ENCODE measurements at places on chromosomes 11 and 22. TPM values are rescaled to one million over a fixed set of nuclear protein-coding genes. Genes with fewer than 3 reads are reported as not detected.
A peak's percentile ranks its signal among the peaks of the same experiment; 100 is the strongest.

ARHGAP8 gene
- 0.31 TPM for total RNA-seq

MRGPRG gene
- not detected for total RNA-seq

- ATAC-seq = no peak
Measured at GRCh38 chr11:37532271-37532670, 934.2 kb upstream of the RAG2 start.

DNA sequence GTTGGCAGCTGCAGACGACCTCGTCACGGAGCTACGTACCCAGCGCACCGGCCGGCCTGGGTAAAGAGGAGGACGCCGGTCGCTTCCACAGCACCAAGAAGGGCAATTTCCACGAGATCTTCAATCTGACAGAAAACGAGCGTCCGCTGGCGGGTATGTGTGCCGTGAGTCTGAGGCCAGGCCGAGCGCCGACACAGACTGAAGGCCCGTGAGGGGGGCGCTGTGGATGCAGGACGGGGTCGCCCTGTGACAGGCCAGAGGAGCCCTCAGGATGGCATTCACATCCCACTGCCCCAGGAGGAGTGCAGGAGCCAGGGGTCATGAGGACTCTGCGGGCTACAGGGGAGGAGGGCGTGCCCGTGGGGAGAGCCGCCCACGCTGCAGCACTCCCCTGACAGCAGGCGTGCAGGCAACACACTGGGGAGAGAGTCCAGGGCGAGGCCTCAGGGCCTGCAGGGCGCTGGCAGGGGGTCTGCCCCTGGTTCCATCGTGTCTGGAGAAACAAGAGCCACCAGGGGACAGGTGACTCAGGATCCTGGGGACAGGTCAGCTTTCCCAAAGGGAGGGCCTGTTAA lies 53.6 kb downstream of the GRAMD4 start:
- ATAC-seq = no peak

GRCh38 chr11:125902277-125902926 lies 604 bp downstream of the PUS3 start:
- ATAC-seq = no peak

TMPRSS5 gene
- 0.85 TPM for total RNA-seq

DNA sequence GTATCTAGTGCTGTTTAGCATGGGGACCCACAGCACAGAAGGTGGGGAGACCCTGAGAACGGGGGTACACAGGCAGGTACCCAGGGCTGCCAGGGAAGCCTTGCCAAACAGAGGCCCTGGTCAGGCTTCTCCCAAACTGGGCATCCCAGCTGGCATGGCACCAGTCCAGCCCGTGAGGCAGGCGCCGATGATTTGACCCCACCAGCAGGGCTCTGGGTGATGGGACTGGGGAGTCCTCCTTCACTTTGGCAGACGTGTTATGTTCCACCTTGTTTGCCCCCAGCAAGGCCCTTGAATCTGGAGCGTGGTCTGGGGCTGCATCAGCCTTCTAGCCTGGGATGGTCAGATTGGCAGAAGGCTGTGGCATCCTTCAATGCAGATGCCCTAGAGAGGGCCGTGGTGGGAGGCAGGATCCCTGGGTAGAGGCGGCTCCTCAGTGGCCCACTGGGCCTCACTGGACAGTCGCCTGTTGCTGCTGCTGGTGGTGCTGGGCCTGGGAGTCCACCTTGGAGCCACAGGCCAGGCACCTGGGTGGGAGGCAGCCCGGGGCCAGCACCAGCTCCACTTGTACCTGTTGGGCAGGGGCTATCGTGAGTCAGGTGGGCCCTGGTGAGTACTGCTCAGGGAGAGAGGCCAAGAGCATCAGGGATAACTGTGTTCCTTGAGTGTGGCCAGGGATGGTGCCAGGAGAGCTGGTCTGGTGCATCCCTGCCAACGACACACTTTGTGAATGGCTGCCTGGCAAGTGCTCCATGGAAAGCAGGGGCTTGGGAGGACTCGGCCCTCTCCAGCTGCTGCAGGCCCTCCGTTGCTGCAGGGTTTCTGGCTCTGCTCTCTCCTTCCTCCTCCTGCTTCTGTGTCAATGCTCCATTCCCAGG lies 3.3 kb downstream of the ADORA2A start:
- no peak for ATAC-seq

DNA sequence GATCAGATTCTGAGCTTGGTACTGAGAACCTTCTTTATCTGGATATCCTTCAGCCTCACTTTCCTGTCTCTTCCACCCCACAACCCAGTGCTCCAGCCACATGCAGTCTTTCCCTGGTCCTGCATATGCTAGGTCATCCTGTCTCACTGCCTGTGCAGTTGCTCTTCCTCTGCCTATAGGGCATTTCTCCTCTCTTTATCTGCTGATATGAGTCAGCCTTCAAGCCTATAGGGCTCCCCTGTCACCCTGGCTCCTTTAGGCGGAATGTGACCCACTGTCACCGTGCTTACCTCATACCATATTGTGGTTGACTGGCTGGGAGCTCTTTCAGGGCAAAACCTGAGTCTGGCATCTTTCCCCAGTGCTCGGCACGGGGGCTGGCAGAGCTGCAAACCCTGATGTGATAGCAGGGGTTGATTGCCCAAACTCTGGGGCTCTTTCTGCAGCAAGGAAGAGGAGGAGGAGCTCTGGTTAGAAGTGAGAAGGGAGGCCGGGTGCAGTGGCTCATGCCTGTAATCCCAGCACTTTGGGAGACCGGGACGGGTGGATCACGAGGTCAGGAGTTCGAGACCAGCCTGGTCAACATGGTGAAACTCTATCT lies 26.3 kb downstream of the MEI1 start:
- no peak for ATAC-seq

SYNGR1 gene
- total RNA-seq = 14.5 TPM

DNA sequence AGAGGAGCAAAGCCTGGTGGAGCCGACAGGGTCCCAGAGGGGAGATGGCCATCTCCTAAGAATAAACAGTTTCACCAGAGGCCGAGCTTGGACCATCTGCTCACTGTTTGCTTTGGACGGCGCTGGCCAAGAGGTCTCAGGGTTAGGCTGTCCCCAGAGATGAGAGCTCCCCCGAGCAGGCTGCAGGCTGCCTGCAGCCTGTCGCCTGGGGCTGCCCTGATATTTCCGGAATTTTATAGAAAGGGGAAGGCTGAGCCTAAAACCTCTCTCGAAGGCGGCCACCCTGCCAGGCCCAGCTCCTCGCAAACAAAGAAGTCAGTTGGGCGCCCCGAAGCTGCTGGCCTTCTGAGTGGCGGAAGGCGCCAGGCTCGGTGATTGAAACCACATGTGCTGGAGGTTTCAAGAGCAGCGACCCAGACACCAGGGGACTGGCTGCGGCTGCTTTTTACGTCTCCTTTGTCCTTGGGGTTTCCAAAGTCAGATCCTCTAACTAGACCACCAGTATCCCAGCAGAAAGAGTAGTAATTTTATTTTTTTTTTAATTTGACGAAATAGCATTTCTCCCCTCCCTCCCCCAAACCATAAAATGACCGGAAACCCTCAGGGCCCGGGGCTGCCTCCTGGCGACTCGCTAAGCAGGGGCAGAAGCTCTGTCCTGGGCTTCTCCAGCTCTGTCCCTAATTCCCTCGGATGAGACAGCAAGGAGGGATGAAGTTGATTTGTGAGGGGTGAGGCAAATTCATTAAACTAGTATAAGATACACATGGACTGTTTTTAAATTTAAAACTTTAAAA lies 57.4 kb downstream of the CLMP start:
- ATAC-seq = peak; percentile 87

GLYAT gene
- not detected for total RNA-seq

OR9G1 gene
- not detected for total RNA-seq

PGA5 gene
- total RNA-seq = not detected

CTSF gene
- 114 TPM for total RNA-seq

GRCh38 chr11:6315811-6316425 lies 4.4 kb downstream of the CAVIN3 start:
- ATAC-seq = peak; percentile 27

DNA sequence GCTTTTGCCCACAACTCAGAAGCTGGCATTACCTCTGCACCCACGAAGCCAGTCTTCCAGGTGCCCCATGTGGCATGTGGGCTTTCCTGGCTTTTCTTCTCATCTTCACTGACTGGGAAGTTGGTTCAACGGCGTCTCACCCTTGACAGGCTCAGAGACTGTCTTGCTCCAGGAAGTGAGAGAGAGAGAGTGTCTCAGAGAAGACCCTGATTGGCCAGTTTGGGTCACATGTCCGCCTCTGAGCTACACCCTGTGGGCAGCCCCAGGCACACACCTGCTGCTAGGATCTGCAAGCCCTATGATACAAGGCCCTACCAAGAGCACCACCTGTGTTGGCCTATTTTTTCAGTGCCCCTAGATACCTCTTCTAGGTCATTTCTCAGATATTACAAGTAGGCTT lies 39.0 kb downstream of the RTL6 start:
- ATAC-seq = no peak

DNA sequence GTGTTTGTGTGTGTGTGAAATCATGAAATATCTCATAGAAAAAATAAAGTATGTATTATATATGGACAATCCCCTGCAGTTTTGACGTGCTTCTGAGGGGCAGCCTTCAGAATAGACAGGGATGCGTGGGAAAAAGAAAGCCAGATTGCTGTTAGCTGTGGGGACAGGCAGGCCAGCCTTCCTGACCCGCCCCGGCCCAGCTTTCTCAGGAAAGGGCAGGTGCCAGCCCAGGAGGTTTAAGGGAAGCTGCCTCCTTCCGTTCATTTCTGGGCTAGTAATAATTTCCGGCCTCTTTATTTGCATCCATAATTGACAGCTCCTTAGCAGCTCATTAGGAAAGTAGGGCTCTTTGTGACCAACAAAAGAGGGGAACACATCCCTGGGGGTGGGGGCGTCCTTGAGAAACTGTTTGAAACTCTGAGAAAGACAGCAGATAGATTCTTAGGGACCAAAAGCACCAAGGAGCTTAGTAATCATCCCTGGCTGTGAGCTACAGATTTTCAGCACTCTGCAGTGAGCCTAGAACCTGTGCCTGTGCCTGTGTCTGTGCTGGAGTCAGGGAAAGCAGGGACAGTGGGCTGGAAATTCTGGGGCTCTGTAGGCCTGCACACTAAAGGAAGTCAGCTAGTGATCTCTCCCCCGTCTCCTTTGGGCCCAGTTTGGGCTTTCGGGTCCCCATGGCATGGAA lies 632.9 kb upstream of the CADM1 start:
- ATAC-seq = no peak

DNA sequence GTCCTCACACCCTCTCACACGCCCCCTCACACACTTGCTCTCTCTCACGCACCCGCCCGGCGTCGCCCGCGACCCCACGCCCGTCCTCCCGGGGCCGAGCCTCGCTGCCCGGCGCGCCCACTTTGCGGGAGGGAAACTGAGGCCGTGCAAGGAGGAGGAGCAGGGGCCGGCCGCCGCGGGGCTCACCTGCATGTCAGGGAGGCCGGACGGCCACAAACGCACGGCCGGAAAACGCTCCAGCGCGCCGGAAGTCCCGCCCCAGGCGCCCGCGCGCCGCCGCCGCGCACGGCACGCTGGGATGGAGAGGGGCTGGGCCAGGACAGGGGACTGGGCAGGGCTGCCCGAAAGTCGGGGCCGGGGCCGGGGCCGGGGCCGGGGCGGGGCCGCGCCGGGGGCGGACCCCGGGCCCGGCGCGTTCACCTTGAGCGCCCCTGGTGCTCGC lies at the start of gene CHID1:
CHID1 (minus strand) TSS at position 222 of the 442 bp plus-strand sequence. CDS start 5,994 bp downstream, outside the sequence.
- peak; percentile 92 for ATAC-seq

DNA sequence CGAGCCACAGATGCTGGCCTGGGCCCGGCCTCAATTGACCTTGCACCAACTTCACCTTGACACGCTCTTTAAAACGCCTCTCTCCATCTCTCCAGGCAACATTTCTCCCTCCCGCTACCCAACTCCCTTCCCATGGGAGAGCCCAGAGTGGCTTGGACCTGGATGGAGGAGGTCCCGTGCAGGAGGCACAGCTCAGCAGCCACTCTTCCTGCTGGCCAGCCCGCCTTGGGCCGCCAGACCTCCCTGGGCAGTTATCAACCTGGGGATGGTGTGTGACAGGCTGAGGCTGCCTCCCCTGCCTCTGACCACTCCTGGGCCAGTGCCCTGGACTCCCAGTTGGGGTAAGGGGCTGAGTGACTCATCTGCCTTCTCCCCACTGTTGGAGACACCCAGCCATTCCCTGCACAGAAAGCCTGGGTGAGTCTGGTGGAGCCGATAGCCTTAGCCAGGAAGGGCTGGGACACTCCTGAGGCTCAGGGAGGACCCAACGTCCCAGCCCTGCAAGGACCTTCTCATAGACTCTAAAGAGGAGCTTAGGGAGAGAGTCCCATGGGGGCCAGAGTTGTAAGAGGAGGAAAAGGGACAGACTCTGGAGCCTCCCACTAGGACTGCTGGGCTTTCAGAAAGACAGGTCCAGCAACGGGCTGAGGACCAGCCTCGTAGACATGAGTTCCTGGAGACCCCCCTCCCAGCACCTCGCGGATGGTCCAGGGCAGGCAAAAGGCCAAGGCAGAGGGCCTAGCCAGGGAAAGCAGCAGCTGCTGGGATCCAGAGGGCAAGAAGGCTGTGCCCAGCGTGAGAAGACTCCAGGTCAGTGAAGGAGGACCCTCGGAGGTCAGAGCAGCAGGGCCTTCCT lies 131.7 kb downstream of the CEP164 start:
- ATAC-seq = no peak

- ATAC-seq = no peak
Measured at GRCh38 chr22:43561415-43562178, 149.8 kb downstream of the MPPED1 start.

- ATAC-seq = no peak
Measured at GRCh38 chr22:42035256-42035655, 35.4 kb downstream of the NAGA start.

DNA sequence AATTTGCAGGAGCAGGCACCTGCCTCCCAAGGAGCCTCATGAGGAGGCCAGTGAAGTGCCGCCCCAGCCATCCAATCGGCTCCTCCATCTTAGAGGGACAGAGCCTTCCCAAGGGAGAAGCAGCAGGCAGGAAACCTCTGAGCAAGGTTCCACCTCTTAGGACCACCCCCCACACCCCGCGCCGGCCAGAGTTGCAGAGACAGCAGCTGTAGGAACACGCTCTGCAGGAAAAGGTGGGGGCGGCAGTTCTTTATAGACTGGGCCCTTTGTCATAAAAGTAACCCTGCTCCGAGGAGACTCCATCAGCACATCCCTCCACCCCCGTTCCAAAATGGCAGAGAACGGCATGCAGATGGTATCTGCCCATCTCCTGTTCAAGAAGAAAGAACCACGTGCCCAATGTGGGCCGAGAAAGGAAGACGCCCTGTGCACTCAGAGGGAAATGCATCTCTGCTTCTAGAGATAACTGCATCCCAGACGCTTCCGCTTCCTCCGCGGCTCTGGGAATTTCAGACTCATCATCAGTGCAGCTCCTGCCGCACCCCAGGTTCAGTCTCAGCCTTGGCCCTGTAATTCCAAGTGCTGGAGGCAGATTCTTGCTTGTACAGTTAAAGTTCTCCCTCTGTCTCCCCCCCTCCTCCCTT lies 98.5 kb downstream of the SPATA19 start:
- ATAC-seq = no peak
